ENCODE measurements at places on chromosomes 1 and 21.

GRCh38 chr1:43041591-43041990 is 82.9 kb upstream of the SLC2A1 start:
- DNase-seq, result no peak

DNA sequence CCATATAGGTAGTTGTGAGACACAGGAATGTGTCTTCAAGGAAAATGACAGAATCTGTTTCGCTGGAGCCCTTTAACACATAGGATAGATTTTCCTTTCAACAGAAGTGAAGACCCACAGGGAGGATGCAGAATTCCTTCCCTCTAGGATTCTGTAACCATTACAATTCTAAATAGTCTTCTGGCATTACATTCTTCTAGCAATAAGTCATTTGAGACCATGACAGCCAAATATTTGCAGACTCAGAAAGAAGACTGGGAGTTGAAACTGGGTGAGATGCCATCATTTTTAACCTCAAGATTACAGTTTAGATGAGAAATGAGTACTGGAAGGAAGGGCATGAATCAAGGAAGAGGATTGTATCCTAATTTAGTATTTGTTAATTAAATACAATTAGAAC is 61.6 kb downstream of the ZBTB18 start:
- DNase-seq, result no peak

- no peak for DNase-seq
Observed at GRCh38 chr1:76084029-76084627, 9.6 kb downstream of the ST6GALNAC3 start.

GRCh38 chr1:168420177-168420576 is 123.6 kb downstream of the XCL2 start:
- no peak for DNase-seq

DNA sequence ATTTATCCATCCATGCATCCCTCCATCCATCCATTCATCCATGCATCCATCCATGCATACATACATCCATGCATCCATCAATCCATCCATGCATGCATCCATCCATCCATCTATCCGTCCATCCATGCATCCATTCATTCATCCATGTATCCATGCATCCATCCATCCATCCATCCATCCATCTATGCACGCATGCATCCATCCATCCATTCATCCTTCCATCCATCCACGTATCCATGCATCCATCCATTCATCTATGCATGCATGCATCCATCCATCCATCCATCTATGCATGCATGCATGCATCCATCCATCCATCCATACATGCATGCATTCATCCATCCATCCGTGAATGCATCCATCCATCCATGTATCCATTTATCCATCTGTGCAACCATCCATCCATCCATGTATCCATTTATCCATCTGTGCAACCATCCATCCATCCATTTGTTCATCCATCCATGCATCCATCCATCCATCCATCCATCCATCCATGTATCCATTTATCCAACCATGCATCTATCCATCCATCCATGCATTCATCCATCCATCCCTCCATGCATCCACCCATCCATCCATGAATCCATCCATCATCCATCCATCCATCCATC is 30.3 kb upstream of the TINAGL1 start:
- no peak for DNase-seq

DNA sequence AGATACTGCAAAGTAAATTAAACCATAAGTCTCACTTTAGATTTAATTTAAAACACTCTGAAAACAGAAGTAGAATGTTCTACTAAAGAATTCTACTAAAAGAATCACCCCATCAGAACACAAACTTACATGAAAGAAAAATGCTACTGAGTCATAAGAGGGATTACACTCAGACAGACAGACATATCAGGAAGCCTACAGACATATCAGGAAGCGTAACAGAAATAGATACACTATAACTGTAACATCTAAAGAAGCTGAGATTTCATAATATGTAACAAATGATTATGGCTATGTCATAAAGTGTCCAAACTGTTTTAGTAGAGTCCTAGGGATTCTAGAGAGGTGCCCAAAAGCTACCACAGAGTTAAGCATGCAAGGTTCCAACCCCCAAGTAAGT is 23.9 kb downstream of the FOXJ3 start:
- DNase-seq, result no peak

GRCh38 chr1:205301842-205302588 is 19.5 kb downstream of the NUAK2 start:
- DNase-seq, result no peak

GRCh38 chr1:39250460-39251240 is 46.2 kb downstream of the MACF1 start:
- no peak for DNase-seq

DNA sequence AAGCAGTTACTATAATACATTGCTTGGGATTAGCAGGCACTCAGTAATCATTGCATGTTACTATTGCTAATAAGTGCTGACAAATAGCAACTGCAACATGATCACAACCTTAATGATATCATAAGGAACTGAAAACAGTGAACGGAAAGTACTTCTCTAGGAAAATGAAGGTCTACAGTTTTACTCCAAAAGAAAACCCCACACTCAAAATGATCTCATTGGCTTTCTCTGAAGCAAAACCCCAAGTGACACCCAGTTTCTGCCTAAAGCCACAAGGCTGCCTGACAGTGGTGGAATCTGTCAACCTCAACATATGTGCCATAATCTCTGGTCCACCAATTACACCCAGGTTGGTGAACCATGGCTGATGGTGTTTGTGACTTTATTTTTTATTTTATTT is 137.6 kb downstream of the PTGER3 start:
- no peak for DNase-seq

DNA sequence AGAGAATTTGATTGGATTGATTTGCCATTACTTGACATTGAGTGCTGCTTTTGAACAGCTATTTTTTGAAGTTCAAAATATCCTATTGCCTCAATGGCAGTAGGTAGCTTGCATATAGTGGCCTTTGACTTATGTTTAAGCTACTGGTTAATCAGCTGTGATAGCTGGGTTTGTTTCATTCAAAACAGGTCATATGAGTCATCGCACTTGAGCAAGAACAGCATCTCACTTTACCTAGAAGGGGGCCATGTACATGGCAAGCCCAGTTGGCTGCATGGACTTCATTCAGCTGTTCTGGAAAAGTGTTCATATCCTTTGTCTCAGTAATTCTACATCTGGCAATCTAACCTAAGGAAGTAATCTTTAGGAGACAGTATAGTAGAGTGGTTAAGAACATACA is 29.0 kb upstream of the ARID1A start:
- DNase-seq, result no peak

GRCh38 chr1:241828463-241829021 is 19.5 kb upstream of the EXO1 start:
- DNase-seq, result no peak

GRCh38 chr1:10823000-10823401 is 26.6 kb upstream of the CASZ1 start:
- peak; percentile 38 for DNase-seq

DNA sequence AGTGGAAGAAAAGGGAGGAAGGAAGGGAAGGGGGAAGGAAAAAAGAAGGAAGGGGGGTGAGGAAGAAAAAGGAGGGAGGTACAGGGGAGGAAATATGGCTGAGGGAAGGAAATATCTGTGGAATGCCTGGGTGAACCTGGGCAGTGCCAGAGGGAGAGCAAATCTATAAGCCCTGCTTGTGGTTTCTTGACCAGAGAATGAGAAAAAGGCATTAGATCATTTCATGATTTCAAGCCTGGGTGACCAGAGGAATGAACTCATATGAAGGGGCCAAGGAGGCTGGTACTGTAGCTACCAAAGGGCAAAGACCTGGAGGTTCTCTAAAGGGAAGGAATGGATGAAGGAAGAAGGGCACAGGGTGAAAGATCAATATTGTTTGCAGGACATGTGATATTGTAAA is 31.4 kb downstream of the GNG12 start:
- no peak for DNase-seq

DNA sequence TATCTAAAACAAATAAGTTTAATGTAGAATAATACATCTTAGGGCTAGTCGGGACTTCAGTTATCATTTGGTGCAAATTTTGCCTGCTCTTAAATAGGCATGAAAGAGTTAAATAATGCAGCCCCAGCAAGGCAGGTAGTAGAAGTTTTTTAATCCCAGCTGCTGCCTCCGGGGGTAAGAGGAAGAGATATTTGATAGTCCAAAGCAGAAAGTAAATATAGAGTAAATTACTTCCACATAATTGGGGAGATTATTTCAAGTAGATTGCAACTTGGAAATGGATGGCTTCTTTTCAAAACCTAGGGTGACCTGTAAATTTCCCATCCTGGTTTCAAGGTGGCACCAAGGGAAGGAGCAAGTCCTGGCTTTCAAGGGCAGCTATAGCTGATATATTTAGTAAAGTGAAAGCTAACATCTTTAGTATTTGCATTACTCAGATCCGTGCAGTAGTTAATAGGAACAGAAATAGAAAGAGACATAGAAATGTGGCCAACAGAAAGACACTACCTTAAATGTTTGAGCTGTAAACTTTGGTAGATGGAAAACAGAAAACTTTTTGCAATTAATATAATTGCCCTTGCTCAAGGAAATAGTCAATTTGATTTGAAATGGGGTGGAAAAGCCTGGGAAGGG is 109.1 kb downstream of the LMO4 start:
- no peak for DNase-seq

DNA sequence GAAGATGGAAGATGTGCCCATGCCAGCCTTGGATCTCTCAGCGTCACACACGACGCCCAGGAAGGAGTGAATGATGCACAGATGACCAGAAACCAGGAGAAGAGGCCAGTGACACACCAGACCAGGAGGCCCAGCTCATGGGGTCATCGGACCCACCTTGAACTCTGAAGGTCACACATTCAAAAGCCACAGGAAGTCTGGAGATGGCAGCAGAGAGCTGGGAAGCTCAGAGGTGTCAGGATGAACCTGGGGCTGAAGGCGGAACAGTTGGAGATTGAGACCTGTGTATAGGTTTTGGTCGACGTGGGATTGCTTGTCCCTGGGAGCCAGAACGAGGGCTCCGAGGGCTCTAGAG is 43.6 kb downstream of the SLC19A1 start:
- no peak for DNase-seq

DNA sequence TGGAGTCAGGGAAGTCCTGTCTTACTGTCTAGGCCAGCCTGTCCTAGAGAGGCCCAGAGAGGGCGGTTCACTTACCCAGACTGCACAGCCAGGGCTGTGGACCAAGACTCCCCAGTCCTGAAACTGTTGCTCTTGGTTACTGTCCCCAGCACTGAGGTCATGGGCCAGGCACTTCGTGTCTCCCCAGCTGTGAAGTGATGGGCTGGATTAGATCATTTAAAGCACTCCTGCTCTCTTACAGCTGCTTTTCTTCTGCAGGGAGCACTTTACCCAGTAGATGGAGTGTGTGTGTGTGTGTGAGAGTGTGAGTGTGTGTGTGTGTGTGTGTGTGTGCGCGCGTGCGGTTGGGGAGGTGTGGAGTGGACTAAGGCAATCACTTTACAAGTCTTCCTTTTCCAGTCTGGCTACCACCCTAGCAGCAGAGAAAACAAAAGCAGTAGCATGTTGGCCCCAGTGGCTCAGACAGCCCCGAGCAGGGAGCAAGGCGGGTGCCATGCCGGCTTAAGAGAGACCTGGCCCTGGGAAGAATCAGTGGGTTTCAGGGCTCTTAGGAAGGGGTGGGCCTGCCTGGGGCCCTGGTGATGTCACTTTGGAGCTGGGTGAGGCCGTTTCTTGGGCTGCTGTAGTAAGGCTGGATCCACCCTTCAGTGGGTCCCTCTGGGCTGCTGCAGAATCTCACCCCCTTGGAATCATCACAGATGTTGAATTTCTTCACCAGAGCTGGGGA is 2.4 kb downstream of the SPSB1 start:
- DNase-seq, result no peak

DNA sequence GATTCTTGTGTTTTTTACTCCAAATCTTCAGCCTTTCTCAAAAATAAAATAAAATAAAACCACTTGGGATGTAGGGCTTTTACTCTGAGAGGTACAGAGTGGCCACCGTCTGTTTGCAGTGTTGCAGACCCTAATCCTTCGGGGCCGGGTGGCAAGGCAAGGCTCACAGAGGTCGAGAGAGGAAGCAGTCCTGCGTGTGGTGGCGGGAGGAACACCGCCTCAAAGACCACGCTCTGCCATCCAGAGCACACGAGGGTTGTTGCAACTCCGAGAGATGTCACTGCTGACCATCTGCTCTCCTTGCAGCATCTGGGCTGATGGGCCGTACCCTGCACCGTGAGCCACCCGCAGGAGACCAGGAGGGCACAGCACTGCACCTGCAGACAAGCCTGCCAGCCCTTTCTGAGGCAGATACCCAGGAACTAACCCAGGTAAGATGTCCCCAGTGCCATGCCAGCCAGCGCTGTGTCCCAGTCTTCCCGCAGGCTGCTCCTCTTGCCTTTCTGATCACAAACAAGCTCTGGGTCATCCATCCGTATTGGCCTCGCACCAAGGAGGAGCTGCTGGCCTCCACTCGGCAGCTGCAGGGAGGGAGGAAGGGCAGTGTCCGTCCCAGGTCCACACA is 31.5 kb downstream of the SNAP47 start:
- DNase-seq, result no peak

DNA sequence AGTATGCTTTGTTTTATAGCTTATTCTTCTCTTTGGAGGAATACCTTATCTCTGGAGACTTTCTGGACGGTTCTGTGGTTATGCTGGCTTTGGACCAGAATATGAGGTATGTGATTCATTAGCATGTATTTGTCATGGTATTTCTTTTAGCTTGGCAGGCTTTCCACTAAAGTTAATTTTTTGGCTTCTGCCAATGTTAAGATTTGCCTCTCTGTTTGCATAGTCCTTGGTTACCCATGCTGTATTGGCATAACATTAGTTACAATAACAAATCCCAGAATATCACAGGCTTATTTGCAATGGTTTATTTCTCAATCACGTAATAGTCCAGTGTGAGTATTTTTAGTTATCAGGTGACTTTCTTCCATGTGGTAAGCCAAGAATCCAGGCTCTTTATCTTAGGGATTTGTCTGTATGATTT is 9.7 kb downstream of the ZMPSTE24 start:
- no peak for DNase-seq

GRCh38 chr1:1510912-1511532 is 940 bp upstream of the ATAD3A start:
- no peak for DNase-seq

- DNase-seq, result peak; percentile 82
Observed at GRCh38 chr1:226827458-226827857, 43.0 kb upstream of the PSEN2 start.

DNA sequence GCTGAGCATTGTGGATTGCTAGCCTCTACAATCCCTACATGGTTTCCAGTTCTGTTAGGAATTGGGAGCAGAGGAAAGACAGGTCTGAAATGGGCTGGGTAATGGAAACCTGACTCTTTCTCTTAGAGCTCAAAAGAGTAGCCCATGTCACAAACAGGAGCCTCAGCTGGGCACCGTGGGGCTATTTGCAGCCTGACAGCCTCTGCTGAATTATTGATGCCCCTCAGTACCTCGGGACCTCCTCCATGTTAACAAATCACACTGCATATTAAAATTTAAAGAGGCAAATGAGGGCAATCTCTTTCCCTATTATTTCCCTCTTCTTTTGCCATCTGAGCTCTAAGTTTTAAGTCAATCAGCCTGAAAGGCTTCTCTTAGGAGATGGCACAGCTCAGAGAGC is 157.1 kb downstream of the TSEN15 start:
- no peak for DNase-seq

DNA sequence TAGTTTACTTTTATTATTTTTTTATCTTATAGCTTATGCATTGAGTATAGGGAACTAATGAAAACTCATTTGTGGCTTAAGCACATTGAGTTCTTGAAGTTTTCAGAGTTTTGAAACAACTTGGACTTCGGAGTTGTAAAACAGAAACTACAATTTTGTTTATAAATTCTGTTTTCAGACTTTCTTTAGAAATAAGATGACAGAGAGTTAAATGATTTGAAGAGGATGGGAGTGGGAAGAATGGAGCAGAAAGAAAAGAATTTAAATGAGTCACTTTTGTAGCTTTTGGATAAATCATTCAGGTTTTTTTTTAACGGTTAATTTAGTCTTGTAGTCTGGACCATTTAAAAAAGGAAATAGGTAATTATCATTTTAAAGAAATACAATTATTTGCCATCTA is 32.3 kb downstream of the INKA2 start:
- DNase-seq, result no peak

Data from uterus (tissue), 4 donors.